Frontal cortex (tissue), 4 donors: ENCODE measurements at places on chromosomes 2 and 18. TPM values are rescaled to one million over a fixed set of nuclear protein-coding genes. Genes with fewer than 3 reads are reported as not detected.

DNA sequence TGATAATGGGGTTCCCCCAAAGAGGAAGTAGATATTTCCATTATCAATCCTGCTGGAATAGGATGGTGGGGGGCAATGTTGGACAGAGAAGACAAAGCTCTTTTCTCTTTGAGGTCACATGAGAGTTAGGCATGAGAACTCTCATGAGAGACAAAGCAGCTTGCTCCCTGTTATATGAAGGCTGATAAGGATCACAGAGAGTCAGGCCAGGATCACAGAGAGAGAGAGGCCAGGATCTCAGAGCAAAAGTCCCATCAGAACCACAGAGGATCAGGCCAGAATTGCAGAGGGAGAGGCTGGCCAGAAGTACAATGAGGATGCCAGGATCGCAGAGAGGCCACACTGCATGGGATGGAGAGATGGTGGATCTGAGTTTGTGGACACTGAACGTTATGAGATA lies 457.1 kb downstream of the LPIN1 start:
- no peak for DNase-seq

GRCh38 chr2:215771241-215771640 lies 242.1 kb downstream of the MREG start:
- no peak for DNase-seq

FOXD4L1 gene
- total RNA-seq, result 0.41 TPM

DNA sequence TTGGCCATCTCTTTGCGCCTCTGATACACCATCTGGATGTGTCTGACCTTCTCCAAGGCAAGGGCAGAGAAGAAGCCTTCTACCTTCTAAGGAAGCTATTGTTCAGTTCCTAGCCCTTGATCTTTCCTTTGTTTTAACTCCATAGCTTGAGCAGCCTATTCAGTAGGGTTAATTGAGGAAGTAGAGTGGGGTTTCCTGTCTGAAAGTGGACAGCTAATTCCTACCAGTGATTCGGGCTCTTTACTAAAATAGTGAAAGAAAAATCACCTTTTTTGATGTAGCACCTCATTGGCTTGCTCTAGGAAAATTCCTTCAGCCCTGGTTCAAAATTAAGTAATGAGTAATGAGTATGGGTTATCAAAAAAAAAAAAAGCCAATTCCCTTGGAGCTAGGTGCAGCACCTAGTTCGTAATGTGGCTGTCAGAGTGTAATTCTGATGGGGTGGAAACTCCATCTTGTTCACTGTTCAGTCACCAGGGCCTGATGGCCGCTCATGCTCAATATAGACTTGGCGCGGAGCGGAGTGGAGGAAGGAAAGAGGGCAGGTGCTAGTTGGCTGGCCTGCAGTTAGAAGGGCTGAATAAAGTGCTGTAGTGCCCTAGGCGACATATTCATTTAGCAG lies 2.9 kb upstream of the MGAT5 start:
- no peak for DNase-seq

DNA sequence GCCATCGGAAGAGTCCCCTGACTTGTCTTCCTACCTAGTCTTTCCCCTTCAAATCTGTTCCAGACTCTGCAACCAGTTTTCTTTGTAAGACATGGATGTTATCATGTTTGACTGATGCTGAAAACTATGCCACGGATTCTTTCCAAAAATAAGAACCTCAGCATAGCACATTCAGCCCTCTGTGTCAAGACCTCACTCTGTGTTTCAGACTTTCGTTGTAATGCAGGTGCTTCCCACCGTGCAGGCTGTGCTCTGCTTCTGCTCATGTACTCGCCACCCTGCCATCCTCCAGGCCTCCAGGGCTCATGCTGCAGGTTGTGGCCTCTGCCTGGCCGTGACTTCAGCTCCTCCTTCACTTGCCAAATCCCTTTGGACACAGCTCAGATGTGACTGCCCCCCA lies 347.0 kb upstream of the RAB12 start:
- no peak for DNase-seq

NEURL3 gene
- total RNA-seq, result not detected

DNA sequence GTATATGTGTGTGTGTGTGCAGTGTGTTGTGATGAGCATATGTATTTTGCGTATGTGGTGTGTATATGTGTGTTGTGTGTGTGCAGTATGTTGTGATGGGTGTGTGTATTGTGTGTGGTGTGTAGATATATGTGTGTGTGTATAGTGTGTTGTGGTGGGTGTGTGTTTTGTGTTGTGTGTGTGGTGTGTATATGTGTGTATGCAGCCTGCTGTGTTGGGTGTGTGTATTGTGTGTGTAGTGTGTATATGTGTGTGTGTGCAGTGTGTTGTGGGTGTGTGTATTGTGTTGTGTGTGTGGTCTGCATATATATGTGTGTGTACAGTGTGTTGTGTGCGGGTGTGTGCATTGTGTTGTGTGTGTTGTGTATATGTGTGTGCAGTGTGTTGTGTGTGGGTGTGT lies 23.9 kb downstream of the ACKR3 start:
- DNase-seq, result no peak

DNA sequence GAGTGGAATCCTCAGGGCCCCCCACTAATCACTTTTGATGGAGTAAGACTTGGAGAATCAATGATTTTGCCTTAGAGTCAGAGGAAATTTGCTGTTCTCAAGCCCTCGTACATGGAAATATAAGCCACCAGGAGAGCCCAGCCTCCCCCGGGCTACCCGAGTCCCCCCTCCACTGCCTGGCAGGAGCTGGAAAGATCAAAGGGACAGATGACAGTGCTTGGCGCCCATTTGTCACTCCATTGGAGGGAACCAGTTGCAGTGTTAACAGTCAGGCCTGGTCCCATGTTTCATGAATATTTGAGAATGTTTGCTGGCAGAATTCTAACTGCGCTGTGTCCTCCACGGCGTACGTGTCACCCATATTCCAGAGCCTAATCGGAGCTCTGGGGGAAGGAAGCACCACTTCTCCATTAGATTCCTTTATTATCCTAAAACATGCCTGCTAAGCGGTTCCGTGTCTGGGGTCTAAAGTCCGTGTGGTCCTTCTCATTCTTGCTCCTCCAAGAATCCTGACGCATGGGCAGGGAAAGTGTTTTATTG lies 202.4 kb downstream of the KLHL29 start:
- DNase-seq, result no peak

DNA sequence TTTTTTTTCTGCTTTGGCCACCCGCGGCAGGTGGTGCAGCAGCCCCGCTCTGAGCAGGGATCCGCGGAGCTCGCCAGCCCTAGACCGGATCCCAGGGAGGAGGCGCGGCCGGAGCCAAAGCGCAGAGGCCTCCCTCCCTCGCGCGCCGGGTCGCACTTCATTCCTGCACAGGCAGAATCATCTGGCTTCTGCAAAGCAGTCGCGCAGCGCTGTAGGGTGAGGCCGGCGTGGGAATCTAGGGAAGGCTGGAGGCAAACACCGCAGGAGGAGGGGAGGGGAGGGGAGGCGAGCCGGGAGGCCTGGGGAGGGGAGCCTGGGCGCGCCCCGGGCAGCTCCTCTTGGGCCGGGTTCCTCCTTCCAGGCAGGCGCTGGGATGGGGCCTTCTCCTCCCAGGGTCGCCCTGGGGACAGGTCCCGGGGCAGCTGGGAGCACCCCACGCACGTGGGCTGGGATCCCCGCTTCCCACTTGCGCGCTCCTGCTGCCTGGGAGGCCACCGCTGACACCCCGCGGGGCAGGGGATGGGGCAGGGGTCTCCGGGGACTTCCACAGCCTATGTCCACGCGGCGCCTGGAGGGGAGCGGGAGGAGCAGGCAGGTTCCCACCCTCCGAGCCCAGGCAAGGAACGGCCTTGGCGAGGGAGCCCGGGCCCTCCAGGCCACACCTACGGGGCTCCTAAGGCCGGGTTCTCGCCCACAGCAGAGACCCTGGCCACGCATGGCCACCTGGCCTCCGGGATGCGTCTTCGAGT lies 45.0 kb downstream of the MBP start:
- DNase-seq, result peak; percentile 49

ERBB4 gene
- total RNA-seq, result 75.0 TPM

DNA sequence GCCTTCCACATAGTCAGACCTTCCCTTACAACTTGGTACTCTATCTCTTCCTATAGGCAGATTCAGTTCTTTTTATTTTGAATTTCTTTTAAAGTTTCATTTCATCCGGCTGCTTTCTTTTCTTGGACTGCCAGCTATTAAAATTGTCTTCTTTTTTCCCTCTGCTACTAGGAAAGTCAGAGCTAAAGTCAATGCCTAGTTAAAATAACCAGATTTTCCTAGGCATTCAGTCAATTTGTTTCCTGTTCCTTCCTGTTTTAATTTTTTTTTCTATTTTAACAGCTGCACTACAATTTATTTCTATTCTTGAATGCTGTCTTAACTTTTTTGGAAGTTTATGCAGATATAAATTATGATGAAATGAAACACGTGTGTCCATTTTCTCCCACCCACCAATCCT lies 84.8 kb downstream of the EVA1A start:
- DNase-seq, result no peak

- DNase-seq, result no peak
These were observed 55.7 kb downstream of the TMEM18 start for GRCh38 chr2:621303-622099.

C2orf66 gene
- total RNA-seq, result not detected

INPP5D gene
- total RNA-seq, result 1.6 TPM

UGT1A3 gene
- not detected for total RNA-seq

CNDP1 gene
- total RNA-seq, result under 0.01 TPM

EDAR gene
- total RNA-seq, result under 0.01 TPM
